ENCODE measurements at places on chromosomes 1 and 21.
A peak's percentile ranks its signal among the peaks of the same experiment; 100 is the strongest.

DNA sequence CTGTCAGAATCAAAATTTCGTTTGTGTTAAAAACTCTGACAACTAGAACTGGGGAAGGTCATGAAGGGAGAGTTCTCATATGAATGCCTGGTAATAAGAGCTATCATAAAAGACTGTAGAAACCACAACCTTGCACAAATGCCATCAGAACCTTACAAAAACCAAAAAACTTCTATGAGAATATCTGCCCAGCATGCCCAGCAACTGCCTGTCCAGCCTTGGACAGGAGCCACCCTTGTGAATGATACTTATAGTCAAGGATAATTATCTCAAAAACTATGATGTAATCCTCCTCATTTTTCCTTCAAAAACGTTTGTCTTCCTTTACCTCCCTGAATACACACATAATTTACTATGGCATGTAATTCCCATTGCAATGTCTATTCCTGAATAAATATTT lies 53.4 kb upstream of the C1orf185 start:
- no peak for DNase-seq

DNA sequence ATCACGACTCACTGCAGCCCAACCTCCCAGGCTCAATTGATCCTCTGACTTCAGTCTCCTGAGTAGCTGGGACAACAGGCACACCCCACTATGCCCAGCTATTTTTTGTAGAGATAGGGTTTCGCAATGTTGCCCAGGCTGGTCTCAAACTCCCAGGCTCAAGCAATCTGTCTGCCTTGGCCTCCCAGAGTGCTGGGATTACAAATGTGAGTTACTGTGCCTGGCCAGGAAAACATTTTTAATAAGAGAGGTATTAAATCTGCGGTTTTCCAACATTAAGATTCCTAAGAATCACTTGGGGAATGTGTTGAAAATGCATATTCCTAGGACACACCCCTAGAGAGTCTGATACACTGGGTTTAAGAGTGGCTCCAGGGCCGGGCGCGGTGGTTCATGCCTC lies 8.7 kb downstream of the CSF1 start:
- DNase-seq: no peak

- no peak for DNase-seq
Observed at GRCh38 chr1:151578941-151579340, 32.9 kb upstream of the SNX27 start.

GRCh38 chr21:45129189-45129923 lies 55.0 kb downstream of the ADARB1 start:
- DNase-seq: no peak

GRCh38 chr1:25724201-25724600 lies 75.8 kb upstream of the SELENON start:
- DNase-seq: no peak

- no peak for DNase-seq
Observed at GRCh38 chr1:8571200-8571984, 246.0 kb downstream of the RERE start.

- DNase-seq: peak; percentile 43
Observed at GRCh38 chr1:169546087-169546995, 39.9 kb downstream of the F5 start.

- no peak for DNase-seq
Observed at GRCh38 chr1:58861506-58861905, 77.7 kb upstream of the JUN start.

GRCh38 chr1:2203671-2204414 lies 9.3 kb upstream of the FAAP20 start:
- no peak for DNase-seq

- no peak for DNase-seq
Observed at GRCh38 chr1:27521336-27521831, 31.4 kb upstream of the WASF2 start.

DNA sequence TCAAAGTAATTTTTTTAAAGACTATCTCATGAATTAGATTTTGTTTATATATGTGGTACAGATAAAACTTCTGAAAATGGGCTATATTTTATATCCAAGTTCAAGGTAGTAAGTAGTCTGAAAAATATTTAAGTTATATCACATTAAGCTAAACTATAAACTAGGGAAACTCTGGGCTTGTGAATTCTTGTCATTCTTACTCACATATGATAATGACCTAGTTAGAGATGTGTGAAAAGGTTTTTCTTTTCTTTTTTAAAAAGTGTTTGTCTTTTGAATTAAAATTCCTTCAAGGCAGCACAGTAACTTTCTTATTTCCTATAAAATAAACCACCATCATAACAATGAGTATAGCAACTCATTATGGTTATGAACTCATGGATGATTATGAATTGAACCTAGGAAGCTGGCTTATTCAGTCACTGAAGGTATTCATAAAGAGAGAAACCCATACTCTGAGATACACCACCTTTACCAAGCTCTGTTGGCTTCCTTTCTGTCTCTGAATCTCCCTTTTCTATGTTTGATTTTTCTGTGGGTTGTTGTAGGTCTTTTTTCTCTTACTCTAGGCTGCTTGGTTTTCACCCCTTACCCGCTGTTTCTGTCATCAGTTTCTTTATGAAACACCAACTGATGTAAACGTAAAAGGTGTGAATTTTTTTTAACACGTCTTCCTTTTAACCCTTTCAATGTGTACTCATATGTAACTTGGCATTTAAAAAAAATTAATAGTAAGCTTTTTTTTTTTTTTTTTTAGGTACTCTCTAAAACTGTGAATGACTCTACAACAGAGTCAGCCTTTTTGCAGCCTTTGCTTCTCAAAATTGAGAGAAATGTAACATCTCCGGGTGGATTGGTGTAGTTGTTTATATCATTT lies 25.2 kb downstream of the IL12RB2 start:
- DNase-seq: no peak

- no peak for DNase-seq
Observed at GRCh38 chr1:167443757-167444156, 74.6 kb downstream of the CD247 start.

GRCh38 chr1:18479454-18479853 lies 1.3 kb upstream of the KLHDC7A start:
- DNase-seq: no peak

- DNase-seq: no peak
Observed at GRCh38 chr1:77175230-77175844, 43.9 kb downstream of the PIGK start.

DNA sequence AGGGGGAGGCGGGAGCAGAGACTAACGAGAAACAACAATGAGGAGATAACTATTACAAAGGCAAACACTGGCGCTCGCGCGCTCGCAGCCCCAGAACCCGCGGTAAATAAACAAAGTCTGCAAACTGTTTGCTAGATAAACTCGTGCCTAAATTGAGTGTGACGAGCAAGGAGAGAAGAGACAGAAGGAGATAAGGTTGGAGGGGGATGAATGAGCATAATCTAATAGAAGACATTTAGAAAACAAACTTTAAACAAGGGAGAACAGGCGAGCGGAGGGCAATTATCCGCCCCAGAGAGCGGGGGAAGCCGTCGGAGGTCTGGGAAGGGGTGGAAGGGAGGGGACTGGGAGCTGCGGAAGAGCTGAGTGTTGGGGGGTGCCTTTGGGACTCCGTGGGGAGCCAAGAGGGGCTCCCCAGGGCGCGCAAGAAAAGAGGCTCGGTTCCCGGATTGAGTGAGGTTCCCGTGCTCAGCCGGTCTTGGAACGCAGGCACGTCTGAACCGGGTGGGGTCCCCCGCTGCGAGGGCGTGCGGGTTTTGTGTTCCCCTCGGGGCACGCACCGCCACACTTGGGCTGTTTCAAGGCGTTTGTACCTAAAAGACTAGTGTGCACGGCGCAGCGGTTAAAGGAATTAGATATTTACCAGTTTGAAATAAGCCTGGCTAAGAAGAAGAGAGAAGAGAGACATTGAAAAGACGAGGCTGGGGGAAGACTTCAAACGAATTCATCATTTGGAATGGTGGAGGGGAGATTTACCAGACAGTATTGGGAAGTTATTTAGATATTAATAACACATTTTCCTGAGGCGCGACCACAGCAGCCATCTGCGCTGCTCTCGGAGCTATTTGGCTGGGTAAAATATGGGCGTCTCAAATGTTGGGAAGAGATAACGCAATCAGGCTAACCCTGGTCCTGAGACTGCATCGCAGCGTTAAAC lies 10.6 kb downstream of the PAX7 start:
- peak; percentile 31 for DNase-seq

- no peak for DNase-seq
Observed at GRCh38 chr1:13851726-13852125, 151.7 kb downstream of the PRDM2 start.

DNA sequence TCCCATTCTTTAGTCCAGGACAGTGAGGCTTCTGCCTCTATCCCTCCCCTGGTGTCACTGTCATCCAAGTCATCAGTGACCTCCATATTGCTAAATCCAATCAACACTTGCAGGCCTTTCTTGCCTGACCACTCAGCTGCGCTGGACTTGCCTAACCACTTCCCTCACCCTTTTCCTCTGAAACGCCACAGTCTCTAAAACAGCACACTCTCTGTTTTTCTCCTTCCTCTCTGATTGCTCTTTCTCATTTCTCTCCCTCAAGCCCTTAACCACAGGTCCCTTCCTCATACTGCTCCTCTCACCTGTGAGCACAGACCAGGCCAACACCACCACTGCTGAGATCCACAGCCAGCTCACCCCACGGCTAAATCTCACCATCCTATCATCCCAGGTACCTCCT lies 17.5 kb downstream of the TAL1 start:
- no peak for DNase-seq

DNA sequence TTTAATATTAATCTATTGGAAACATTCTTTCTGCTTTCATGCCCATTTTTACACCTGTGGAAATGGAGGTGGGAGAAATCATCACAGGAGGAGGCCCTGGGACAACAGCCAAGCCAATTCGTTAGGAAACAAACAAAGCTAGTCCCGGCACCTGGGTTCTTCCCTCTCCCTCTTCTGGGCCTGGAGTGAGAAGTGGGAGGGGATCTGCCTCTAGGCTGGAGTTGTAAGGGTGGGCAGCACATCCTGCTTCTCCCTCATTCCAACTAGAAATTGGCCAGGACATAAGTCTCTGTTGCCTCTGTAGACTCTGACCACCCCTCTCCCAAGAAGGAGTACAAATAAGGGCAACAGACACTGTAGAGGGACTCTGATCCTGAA lies 20.2 kb upstream of the ERO1B start:
- no peak for DNase-seq

DNA sequence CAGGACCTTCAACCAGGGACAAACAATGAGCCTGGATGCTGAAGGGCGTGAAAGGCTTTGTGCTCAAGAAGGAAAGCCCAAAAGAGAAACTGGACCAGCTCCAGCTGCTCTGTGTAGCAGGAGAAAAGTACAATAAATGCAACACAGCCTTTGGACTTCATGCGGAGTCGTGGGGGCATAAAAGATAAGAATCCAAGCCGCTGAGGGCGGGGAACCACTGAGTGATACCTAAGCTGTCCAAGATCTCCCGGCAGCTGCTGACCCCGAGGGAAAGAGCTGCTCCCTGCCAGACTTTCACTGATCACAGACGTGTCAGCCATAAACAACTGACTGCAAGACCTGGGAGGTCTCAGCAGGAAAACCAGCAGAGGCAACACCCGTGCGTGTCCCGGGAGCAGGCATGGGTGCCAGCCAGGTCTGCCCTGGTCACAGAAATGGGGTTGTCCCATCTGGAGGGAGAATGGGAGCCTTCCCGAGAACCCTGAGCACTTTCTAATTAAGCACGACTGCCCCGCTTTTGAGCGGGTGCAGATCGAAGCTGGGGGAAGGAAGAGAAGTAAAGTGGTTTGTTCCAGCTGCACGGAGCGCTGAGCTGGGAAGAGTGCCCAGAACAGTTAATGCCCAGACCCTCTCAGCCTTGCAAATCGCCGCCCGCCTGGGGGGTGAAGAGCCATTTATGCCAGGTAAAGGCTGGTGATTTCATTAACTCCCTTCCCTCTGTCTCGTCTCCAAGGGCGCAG lies 68.3 kb upstream of the TARDBP start:
- DNase-seq: peak; percentile 51

DNA sequence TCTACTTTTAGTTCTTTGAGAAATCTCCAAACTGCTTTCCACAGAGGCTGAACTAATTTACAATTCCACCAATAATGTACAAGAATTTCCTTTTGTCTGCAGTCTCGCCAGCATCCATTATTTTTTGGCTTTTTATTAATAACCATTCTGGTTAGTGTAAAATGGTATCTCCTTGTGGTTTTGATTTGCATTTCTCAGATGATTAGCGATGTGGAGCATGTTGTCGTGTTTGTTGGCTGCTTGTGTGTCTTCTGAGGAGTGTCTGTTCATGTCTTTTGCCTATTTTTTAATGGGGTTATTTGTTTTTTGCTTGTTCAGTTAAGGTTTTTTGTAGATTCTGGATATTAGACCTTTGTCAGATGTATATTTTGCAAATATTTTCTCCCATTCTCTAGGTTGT lies 131.5 kb downstream of the MAST2 start:
- no peak for DNase-seq

DNA sequence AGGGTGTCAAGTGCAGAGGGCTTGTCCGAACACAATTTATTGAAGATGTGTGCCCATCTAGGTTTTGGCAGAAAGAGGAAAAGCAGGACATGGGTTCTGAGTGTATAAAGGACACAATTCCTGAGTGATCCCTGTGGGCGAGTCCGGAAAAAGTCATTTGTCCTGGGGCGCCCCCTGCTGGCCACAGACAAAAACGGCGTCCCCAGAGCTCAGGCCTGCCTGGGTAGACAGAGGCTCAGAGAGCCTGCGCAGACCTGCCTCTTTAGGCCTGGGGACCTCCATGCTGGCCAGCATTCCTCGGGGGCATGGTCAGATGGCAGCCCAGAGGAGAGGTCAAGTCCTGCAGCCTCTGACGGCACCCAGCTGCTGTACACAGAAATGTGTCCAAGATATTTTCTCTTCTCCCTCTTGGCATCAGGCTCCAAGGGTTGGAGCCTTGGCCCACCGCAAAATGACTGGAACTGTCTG lies 65.5 kb upstream of the LRP8 start:
- DNase-seq: peak; percentile 9

DNA sequence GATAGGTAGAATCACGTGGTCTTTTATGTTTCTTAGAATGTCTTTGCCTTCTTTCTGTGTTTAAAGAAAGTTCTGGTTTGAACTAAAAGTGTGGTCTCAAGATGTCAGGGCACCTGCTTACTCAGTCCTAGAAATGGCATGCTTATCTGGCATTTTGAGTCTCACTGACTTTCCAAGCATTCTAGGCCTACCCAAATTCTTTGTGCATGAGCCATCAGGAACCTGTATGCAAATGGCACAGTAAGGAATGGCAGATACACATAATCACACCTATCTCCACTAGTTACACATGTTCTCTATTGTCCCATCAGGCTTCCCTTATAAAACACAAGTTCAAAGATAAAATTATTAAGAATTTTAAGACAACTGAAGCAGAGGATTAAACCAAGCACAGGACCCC lies 29.5 kb upstream of the CLCA4 start:
- DNase-seq: no peak

DNA sequence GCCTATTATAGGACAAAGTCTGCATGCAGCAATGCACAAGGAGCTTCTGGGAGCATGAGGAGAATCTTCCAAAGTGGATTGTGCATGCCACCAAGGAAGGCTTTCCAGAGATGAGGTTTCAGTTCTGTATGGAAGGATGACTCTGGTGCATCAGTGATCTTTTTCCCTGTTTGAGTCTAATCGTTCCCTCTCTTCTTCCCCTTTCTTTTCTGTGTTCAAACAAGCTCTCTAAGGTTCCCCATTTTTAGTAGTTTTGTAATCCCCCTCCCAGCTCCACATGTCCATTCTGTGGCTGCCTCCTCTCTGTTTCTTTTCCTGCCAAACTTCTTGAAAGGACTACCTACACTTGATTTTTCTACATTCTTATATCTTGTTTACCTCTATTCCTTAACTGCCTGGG lies 43.3 kb upstream of the USP25 start:
- no peak for DNase-seq

Data from NCI-H748 treated with DMSO at 0.1 percent for 48 hours (cell line).